COR-L47 (cell line): ENCODE measurements at places on chromosomes 13 and 19.

DNA sequence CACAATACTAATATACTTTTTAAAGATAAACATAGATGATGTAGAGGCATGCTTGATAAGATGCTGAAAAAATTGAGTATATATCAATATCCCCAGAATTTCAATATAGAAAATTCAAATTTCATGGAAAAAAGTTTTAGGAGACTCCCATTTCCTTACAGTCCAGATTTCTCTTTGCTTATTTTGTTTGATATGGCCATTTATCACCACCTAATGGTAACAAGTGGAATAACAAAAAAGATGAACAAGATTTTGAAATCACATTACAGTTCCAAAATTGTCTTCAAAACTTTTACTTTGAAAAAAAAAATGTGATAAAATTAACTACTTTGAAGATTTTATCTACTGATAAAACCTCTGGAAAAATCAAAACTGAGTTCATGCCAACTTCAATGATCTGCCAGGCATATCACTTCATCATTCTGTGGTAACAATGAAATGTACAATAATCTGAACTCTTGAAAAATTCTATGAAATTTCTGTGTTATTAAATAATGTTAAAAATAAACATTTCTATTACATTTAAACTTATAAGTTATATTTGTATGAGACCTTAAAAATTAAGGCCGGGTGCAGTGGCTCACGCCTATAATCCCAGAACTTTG is 17.5 kb downstream of the MIPEP start:
- peak; percentile 13 for DNase-seq

GRCh38 chr19:49157445-49158224 is at the start of gene TRPM4:
TRPM4 (plus strand) TSS chr19:49157792; CDS start chr19:49157867, 75 bp downstream.
- DNase-seq: peak; percentile 63

- DNase-seq: no peak
These were observed 271.5 kb downstream of the PCDH9 start for GRCh38 chr13:66958611-66959010.

DNA sequence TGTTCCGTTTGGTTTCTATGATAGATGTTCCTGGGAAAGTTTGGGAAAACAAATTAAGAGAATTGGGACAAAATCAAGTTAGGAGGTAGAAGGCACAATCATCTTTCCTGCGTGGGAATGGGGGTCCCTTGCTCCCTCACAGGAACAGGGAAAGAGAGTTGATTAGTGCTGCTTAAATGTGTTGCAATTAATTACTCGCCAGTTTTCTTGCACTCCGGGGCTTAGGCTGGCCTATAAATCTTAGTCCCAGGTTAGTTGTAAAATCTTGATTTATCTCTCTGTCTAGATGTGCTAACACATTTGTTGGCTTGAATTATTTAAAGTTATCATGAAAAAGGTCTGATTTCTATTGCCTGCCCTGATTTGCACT is 10.1 kb downstream of the B3GLCT start:
- DNase-seq: no peak

DNA sequence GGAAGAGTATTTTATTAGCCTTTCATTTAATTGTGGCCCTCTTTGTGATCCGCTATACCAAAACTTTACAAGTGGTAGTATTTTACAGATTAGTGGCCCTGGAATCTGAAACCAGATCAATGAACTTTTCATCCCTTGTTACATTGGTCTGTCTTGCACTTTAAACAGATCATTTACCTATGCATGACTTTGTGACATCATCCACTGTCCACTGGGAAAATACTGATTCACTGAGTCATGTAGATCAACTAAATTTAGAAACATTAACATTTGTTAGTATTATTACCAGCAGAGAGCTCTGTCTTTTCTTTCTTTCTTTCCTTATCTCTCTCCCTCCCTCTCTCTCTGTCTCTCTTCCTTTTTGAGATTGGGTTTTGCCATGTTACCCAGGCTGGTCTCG is 17.5 kb downstream of the PCDH8 start:
- DNase-seq: no peak

DNA sequence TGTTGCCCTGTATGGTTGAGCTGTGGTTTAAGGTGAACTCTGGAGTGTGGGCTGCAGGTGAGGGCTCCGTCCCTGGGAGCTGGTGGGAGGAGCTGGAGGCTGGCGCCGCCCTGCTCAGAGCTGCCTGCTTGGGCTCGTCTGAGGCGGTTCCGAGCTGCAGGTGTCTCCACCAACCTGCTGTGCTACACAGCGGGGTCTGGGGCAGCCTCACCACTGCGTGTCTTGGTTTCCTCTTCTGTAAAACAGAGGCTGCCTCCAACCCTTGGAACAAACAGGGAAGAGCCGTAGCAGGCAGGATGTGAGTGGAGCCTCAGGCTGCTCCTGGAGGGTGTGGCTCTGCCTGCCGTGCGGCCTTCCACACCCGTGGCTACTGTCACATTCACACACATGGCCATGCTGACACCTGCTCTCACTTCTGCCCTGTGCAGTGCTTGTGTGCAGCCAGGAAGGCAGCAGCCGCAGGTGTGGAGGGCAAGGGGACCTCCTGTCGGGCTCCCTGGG is 21.4 kb downstream of the NAXD start:
- DNase-seq: no peak

GRCh38 chr19:38805180-38805579 is 7.6 kb downstream of the LGALS4 start:
- no peak for DNase-seq

DNA sequence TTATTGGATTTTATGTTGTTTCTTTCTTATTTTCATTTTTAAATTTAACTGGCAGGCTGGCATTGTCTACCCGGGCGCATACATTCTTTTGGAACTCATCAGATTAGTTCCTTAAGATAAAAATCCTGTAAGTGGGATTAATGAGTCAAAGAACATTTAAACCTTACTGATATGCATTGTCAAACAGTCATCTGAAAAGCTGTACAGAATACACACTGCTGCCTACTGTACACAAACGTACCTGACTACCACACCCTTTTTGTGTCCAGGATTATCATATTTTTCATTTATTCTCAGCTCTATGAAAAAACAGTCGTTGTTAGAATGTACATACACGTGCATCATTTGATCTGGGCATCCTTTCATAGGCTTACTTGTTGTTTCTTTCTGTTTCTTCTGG is 358.3 kb downstream of the EFNB2 start:
- no peak for DNase-seq

GRCh38 chr19:41401483-41401882 is 3.9 kb downstream of the BCKDHA start:
- no peak for DNase-seq

DNA sequence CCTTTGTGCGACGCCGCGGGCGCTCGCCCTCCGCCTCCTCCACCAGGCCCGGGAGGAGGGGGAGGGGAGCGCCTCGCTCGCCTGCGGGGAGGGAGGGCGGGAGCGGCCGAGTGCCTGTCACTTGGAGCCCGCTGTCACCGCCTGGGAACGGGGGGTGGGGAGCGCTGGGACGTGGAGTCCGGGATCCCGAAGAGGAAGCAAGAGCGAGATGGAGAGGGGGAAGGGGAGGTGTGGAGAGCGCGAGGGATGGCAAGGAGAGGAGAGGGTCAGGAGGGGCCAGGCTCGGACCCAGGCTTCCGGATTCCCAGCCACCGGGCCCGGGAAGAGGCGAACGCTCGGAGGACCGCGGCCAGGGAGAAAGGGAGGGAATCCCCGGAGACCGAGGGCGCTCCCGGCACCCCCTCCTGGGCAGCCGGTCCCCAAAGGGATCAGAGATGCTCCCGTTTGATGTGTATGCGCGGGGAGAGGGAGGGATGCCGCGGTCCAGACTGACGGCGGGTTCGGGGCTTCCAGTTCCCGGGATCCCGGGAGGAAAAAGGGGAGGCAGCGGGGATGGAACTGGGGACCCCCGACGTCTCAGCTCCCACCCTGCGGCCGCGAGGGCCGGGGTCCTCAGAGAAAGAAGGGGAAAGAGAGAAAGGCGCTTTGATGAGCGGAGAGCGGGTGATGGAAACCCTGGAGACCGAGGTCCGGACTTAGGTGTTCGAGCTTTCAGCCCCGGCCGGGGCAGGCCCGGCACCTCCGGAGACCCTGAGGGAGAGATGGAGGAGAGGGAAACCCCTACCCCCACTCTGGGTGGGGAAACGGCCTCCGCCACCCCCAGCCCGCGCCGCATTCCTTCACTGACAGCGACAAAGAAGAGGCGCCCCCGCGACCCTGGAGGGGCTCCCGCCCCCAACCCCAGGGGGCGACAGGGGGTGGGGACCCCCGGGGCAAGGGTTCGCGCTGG is 4.7 kb upstream of the DPF1 start:
- peak; percentile 14 for DNase-seq

GRCh38 chr19:3511506-3512251 is 5.6 kb downstream of the FZR1 start:
- no peak for DNase-seq

DNA sequence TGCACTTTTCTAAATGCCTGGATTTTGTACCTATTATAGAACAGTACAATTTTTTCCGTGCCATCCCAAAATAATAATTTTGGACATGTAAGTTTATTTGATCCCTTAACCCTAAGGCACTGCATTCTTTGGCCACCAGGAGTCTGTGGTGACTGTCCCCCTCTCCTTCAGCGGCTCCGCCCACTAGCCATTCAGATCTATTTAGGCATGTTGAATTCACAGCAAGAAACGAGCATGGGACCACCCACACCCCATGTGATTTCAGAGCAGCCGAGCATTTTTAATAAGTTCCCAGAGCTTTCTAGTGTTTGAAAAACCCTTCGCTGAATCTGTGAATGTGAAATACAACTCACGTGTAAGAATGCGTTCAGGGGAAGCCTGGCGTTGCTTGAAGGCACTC is 567.5 kb downstream of the MYO16 start:
- DNase-seq: no peak

- no peak for DNase-seq
These were observed 10.1 kb downstream of the KASH5 start for GRCh38 chr19:49398001-49398615.

- no peak for DNase-seq
These were observed 4.6 kb downstream of the COL4A2 start for GRCh38 chr13:110311443-110312338.

GRCh38 chr19:19261350-19262189 is 11.5 kb downstream of the TM6SF2 start:
- DNase-seq: no peak

DNA sequence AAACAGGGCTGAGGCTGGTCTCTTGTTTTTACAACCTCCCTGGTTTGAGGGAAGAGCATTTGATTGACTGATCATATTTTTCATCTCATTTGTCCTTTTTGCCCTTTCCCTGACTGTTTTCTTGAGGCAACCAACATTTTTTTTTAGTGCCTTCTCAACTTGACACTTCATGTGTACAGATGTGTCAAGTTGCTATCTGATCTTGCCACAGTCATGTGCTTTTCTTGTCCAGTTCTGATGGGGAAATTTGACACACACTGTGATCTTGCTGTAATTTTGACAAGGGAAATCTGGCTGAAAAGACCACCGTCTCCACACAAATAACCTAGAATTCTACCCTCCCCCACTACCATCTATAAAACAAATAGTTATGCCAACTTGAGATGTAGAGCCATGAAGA is 329.6 kb downstream of the KCTD12 start:
- no peak for DNase-seq

DNA sequence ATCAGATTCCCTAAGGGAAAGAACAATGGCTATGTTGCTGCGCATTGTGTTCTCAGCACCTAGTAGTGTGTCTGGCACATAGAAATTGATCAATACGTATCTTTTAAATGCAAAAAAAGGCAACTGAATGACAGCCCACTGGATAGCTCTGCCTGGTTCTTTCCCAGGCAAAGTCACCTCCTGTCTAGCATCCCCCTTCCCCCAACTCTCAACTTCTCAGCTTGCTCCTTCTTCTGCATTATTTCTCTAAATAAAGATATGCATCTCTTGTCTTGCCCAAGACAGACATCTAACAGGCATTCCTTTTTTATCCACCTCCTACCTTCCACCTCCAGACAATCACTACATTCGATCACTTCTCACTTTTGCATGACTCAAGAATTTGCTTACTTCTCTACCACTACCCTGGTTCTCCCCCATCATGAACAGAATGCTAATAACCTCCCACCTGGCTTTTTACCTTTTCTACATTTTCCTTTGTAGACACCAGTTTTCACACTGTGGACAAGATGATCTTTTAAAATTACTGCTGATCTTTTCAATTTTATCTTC is 26.5 kb upstream of the OXGR1 start:
- no peak for DNase-seq

GRCh38 chr13:80048030-80048429 is 292.9 kb downstream of the SPRY2 start:
- DNase-seq: no peak

DNA sequence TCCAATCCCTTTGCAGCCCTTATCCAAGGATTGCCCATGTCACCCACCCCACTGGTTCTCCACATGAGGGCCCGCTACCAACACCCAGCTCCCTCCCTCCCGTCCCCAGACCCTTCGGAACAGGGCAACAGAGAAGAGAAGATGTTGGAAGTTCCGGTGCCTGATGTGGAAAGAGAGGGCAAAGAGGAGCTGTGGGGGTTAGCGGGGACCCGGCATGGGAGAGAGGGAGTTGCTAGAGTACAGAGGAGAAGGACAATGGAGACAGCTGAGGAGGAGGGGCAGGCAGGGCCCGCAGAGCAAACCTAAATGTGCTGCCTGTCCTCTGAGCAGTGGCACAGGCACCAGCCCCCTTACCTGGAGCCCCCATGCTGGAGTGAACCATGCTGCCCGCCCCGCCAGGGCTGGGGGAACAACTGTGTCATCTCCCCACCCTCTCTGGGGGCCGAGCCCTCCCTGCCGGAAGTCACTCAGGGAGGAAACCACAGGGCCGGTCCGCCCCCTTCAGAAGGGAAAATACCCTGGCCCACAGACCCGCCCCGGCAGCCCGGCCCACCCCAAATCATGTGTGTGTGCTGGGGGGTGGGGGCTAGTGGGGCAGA is at the start of gene POU2F2:
Gene POU2F2 (minus strand): TSS at position 417 of the 599 bp plus-strand sequence. CDS start 35 bp downstream, at position 382.
- no peak for DNase-seq

GRCh38 chr19:28980236-28980868 is 232.6 kb downstream of the UQCRFS1 start:
- DNase-seq: no peak

DNA sequence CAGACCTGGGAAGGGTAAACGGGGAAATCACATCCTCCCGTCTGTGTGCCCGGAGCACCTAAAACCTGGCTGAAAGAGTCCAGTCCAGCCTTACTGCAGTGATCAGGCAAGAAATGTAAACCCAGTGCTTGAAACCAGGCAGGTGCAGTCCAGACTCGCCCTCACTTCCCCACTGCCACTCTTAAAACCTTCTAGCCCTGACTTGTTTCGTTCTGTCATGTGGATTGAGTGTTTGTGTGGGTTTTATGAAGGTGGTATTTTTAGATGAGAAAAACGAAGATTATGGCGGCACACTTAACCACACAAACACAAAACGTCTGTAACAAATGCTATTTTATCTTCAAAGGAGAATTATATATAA is 839 bp upstream of the CKAP2 start:
- peak; percentile 39 for DNase-seq

DNA sequence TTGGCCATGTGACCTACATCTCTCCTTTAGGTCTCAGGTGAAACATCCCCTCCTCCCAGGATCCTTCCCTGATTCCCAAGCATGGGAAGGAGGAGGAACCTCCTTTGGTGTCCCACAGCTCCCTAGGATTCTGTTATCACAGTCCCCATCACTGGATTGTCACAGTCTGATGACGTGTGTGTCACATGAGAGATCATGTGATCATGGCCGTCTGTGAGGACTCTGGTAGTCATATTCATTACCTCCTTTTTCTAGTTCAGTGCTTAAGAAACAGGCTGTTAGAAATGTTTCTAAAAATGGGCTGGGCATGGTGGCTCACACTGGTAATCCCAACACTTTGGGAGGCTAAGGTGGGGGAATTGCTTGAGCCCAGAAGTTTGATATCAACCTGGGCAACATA is 3.0 kb downstream of the DHX34 start:
- no peak for DNase-seq

GRCh38 chr19:10503002-10503789 is at the start of gene KEAP1:
KEAP1 (minus strand) TSS chr19:10503356; CDS start chr19:10500033, 3,323 bp downstream.
- DNase-seq: peak; percentile 35

GRCh38 chr13:105278943-105279381 is 1256.5 kb downstream of the EFNB2 start:
- no peak for DNase-seq

- no peak for DNase-seq
These were observed 123.6 kb upstream of the SOX1 start for GRCh38 chr13:111943229-111943795.
